ENCODE measurements at places on chromosomes 1 and 21. TPM values are rescaled to one million over a fixed set of nuclear protein-coding genes. Genes with fewer than 3 reads are reported as not detected.

GRCh38 chr1:89911191-89911991, 83.5 kb upstream of the ZNF326 start:
- peaks cover 28% of the 10 kb centered on the region for H3K4me1 ChIP-seq
- no peak overlapping the region for H3K27ac ChIP-seq
- no peaks in the 10 kb centered on the region for H3K36me3 ChIP-seq
- no peak for DNase-seq
- H3K27me3 ChIP-seq: no peaks in the 10 kb centered on the region
- no peak overlapping the region for H3K4me3 ChIP-seq

- no peaks in the 10 kb centered on the region for H3K4me1 ChIP-seq
- H3K4me3 ChIP-seq: no peak overlapping the region
- no peaks in the 10 kb centered on the region for H3K27me3 ChIP-seq
These were observed 54.9 kb downstream of the ENAH start for GRCh38 chr1:225597926-225598575.

Gene COPA
- 134 TPM for total RNA-seq

Gene DMBX1
- total RNA-seq: not detected

- H3K4me3 ChIP-seq: no peak overlapping the region
- H3K4me1 ChIP-seq: no peaks in the 10 kb centered on the region
- peaks cover 5% of the 10 kb centered on the region for H3K36me3 ChIP-seq
- DNase-seq: no peak
These were observed 90.5 kb downstream of the GDAP2 start for GRCh38 chr1:117838911-117839310.

- no peak overlapping the region for H3K4me3 ChIP-seq
- DNase-seq: no peak
- no peaks in the 10 kb centered on the region for H3K36me3 ChIP-seq
- no peak overlapping the region for H3K27ac ChIP-seq
- no peaks in the 10 kb centered on the region for H3K4me1 ChIP-seq
These were observed 355.8 kb upstream of the PTBP2 start for GRCh38 chr1:96365596-96366390.

DNA sequence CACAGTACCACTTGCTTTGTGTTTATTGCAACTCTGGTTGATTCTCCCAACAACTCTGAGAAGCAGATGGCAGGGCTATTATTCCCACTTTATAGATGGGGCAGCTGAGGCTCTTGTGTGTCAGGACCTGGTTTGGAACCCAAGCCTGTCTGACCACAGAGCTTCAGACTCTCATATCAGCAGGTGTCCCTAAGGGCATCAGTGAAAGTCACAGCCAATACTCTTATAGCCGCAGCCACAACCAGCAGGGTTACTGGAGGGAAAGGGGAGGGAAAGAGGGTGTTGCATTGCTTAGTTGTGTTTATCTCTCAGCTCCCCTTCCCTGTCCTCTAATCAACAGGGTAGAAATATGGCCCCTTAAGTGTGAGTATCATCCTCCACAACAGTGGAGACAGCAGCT, 304.0 kb downstream of the RRAGC start:
- H3K4me3 ChIP-seq: no peak overlapping the region
- H3K4me1 ChIP-seq: peaks cover 5% of the 10 kb centered on the region
- H3K27ac ChIP-seq: no peak overlapping the region
- no peaks in the 10 kb centered on the region for H3K27me3 ChIP-seq

GRCh38 chr1:83516369-83516768, 482.6 kb downstream of the TTLL7 start:
- no peak overlapping the region for H3K27ac ChIP-seq
- DNase-seq: no peak
- no peaks in the 10 kb centered on the region for H3K27me3 ChIP-seq
- no peaks in the 10 kb centered on the region for H3K4me1 ChIP-seq

DNA sequence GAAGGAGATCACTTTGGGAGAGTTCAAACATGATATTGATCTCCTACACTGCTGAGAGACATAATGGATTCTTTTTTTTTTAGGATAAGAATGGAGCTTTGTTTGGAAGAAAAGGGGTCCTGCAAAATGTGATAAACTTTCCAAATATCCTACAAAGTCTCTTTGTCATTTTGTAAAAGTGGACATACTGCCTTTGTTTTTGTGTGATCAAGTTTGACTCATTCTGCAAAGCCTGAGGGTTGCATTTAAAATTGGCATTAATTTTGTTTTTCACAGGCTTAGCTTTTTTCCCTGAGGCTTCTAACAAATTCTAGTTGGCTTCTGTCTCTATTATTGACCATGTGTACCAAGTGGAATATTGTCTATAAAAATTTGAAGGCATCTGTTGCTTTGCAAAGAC, 113.2 kb downstream of the AK5 start:
- H3K4me3 ChIP-seq: no peak overlapping the region
- H3K27me3 ChIP-seq: no peaks in the 10 kb centered on the region
- DNase-seq: no peak
- no peaks in the 10 kb centered on the region for H3K36me3 ChIP-seq

Gene ACKR1
- 13.3 TPM for total RNA-seq

DNA sequence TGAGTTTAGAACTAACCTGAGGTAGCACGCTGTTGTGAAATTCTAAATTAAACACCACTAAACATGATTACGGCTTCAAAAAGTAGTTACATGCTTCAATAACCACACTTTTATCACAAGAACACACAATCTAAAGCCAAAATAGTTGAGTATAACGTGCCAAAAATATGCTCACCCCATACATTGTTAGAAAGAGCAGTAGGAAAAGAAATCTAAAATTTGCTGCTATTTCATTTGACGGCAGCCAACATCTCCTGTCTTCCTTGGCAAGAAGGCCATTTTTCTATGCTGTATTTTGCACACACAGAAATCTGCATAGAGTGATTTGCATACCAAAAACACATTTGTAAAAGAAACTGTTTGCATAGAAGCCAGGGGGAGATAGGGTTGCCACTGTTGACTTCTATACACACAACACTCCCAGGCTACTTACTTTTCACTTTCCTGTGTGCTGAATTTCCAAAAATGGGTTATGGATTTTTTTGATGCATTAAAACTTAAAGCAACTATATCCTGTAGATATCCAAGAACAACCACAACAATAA, 42.9 kb upstream of the DMRTB1 start:
- no peaks in the 10 kb centered on the region for H3K36me3 ChIP-seq
- H3K27ac ChIP-seq: no peak overlapping the region
- H3K27me3 ChIP-seq: no peaks in the 10 kb centered on the region
- H3K4me1 ChIP-seq: no peaks in the 10 kb centered on the region
- no peak overlapping the region for H3K4me3 ChIP-seq

Gene MROH9
- not detected for total RNA-seq

GRCh38 chr1:234601301-234602017, 8.5 kb downstream of the IRF2BP2 start:
- H3K4me3 ChIP-seq: peak overlapping the region; percentile 51
- peak overlapping the region; percentile 100 for H3K27ac ChIP-seq
- peaks cover 62% of the 10 kb centered on the region for H3K4me1 ChIP-seq
- H3K27me3 ChIP-seq: no peaks in the 10 kb centered on the region

Data from right atrium auricular region (tissue), 2 donors.